Thyroid gland (tissue), 4 donors: ENCODE measurements at places on chromosomes 4 and X. TPM values are rescaled to one million over a fixed set of nuclear protein-coding genes. Genes with fewer than 3 reads are reported as not detected.
A peak's percentile ranks its signal among the peaks of the same experiment; 100 is the strongest.

DNA sequence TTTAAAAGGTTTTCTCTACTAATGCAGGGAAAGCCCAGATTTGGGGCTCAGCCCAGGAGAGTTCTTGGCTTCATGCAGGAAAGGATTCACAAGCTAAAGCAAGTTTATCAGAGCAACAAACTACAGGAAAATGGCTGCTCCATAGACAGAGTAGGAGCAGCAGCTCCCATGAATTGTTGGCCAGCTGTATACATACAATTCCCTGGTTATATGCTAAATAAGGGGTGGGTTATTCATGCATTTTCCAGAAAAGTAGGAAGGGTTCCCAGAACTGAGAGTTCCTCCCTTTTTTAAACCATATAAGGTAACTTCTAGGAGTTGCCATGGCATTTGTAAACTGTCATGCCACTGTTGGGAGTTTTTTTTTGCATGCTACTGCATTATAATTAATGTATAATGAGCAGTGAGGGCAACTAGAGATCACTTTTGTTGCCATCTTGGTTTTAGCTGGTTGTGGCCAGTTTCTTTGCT is 2.6 kb downstream of the C4orf33 start:
- H3K27ac ChIP-seq: no peak overlapping the region
- DNase-seq: no peak
- H3K36me3 ChIP-seq: no peaks in the 10 kb centered on the region
- no peaks in the 10 kb centered on the region for H3K27me3 ChIP-seq
- H3K4me3 ChIP-seq: no peak overlapping the region

GRCh38 chrX:155611302-155611701 is 1.4 kb downstream of the TMLHE start:
- peaks cover 3% of the 10 kb centered on the region for H3K4me1 ChIP-seq
- H3K27me3 ChIP-seq: no peaks in the 10 kb centered on the region
- no peak overlapping the region for H3K4me3 ChIP-seq
- H3K36me3 ChIP-seq: no peaks in the 10 kb centered on the region
- no peak for DNase-seq

DNA sequence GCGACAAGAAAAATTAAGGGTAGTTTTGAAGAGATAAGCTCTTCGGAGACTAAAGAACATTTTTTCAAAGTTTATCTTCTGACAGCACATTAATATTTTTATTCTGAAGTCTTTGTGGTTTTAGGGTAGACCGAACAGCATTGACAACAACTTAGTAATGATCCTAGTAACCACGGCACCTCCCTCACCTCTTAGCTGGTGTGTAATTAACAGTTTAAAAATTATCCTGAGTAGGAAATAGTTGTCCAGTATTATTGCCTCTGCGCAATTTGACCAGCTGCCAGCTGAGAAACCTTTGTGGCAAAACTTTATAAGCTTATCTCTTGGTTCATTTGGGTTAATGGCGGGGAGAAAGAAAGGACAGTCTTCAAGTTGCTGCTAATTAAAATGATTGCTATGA is 213.6 kb downstream of the CBLL2 start:
- H3K36me3 ChIP-seq: no peaks in the 10 kb centered on the region
- H3K4me3 ChIP-seq: no peak overlapping the region
- no peaks in the 10 kb centered on the region for H3K4me1 ChIP-seq
- H3K27ac ChIP-seq: no peak overlapping the region
- no peaks in the 10 kb centered on the region for H3K27me3 ChIP-seq
- no peak for DNase-seq

- H3K27me3 ChIP-seq: no peaks in the 10 kb centered on the region
- DNase-seq: no peak
- H3K4me1 ChIP-seq: no peaks in the 10 kb centered on the region
- H3K36me3 ChIP-seq: no peaks in the 10 kb centered on the region
These were observed 95.2 kb upstream of the DKK2 start for GRCh38 chr4:107131295-107131694.

DNA sequence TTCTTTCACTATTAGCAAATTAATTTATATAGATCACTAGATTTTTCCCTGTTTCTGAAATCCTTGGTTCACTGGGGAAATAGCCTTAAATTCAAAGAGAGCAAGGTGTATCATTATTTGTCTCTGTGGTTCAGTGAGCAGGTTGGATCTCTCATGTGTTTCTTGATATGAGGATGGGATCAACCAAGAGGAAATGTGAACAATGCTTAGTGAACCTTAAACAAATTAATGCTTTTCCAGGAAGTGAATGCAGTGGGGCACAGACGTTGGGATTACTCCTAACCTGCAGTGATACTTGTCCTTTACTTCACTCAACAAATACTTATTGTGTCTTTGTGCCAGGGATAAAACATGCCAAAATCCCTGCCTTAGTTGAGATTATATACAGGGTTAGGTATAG is 193.2 kb downstream of the SHROOM3 start:
- H3K4me1 ChIP-seq: peaks cover 19% of the 10 kb centered on the region
- H3K4me3 ChIP-seq: no peak overlapping the region
- DNase-seq: no peak
- H3K36me3 ChIP-seq: no peaks in the 10 kb centered on the region

- no peak for DNase-seq
- H3K4me3 ChIP-seq: no peak overlapping the region
- H3K27me3 ChIP-seq: no peaks in the 10 kb centered on the region
- H3K36me3 ChIP-seq: no peaks in the 10 kb centered on the region
- no peak overlapping the region for H3K27ac ChIP-seq
These were observed 14.8 kb upstream of the PAQR3 start for GRCh38 chr4:78953769-78954666.

- H3K27ac ChIP-seq: peak within 1 kb of the TSS; percentile 76
- peak within 1 kb of the TSS; percentile 57 for H3K4me3 ChIP-seq
- no peaks in the 10 kb centered on the region for H3K36me3 ChIP-seq
- no peaks in the 10 kb centered on the region for H3K27me3 ChIP-seq
- DNase-seq: peak; percentile 60
These were observed at the start of gene TMEM131L for GRCh38 chr4:153466081-153466948. TSS of gene TMEM131L (plus strand) at chr4:153466360. CDS start at chr4:153466398, 38 bp downstream.

DNA sequence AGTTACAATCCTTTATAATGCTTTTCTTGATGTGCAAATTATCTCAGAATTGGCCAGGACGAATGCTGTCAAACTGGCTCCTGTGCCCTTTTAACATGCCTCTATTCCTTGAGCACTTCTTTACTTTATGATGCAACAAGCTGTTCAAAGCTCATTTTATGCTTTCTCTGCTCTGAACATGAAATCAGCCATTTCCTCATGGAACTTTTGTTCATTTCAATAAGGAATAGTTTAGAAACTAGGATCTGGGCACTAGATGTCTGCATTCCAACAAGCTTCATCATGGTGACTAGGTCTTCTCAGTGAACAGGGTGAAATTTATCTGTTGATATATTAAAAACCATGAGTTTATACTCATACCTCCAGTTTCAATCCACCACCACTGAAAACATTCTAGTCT is 87.3 kb upstream of the TEX13A start:
- H3K4me1 ChIP-seq: no peaks in the 10 kb centered on the region
- DNase-seq: no peak
- no peaks in the 10 kb centered on the region for H3K27me3 ChIP-seq
- H3K27ac ChIP-seq: no peak overlapping the region
- H3K36me3 ChIP-seq: no peaks in the 10 kb centered on the region

DNA sequence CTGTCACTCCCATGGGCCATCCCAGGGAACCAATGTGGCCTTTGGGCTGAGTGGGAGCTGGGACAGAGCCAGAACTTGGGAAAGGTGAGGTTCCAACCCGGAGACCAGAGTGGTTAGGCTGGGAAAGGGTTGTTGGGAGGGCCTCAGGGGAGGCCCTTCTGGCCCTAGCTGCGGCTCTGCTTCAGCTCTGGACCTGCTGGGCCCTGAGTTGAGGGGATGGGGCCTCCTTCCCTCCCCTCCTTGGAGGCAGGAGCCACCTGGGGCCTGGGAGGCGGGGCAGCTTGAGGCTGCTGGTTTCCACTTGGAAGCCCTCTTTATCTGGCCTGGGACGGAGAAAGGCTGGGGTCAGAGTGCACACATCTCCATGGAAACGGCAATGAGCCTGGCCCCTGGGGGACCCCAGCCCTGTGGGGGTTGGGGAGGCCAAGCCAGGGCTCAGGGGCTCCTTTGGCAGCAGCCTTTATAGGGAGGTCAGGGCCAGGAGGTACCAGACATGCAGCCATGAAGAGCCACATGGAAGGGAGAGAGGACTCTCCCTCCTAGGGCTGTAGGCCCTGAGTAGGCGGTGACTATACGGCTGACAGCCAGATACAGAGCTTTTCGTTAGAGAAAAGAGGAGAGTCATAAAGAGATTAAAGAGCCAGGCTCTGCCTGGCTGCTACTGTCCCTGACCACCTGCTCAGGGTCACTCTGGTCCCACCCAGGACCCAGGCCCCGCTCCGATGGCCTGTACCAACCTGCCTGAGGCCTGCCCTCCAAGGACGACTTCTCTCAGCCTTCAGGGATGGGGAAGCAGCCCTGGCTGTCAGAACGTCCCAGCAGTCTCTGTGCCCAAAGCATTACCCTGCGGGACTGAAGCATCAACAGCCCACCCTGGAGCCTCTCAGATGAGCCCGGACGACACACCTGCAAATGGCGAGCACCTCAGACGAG is 6.9 kb upstream of the NSD2 start:
- DNase-seq: no peak
- H3K36me3 ChIP-seq: no peaks in the 10 kb centered on the region
- H3K4me3 ChIP-seq: no peak overlapping the region
- no peaks in the 10 kb centered on the region for H3K4me1 ChIP-seq
- no peaks in the 10 kb centered on the region for H3K27me3 ChIP-seq

DNA sequence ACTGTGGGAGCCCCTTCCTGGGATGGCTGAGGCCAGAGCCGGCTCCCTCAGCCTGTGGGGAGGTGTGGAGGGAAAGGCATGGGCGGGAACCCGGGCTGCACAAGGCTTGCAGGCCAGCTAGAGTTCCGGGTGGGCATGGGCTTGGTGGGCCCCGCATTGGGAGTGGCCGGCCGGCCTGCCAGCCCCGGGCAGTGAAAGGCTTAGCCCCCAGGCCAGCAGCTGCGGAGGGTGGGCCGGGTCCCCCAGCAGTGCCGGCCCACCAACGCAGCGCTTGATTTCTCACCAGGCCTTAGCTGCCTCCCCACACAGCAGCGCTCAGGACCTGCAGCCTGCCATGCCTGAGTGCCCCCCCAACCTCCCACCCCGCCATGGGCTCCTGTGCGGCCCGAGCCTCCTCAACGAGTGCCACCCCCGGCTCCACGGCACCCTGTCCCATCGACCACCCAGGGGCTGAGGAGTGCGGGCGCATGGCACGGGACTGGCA is 78.0 kb downstream of the COX7B2 start:
- no peaks in the 10 kb centered on the region for H3K27me3 ChIP-seq
- H3K27ac ChIP-seq: no peak overlapping the region
- H3K4me1 ChIP-seq: no peaks in the 10 kb centered on the region
- no peaks in the 10 kb centered on the region for H3K36me3 ChIP-seq
- no peak overlapping the region for H3K4me3 ChIP-seq
- DNase-seq: no peak

DNA sequence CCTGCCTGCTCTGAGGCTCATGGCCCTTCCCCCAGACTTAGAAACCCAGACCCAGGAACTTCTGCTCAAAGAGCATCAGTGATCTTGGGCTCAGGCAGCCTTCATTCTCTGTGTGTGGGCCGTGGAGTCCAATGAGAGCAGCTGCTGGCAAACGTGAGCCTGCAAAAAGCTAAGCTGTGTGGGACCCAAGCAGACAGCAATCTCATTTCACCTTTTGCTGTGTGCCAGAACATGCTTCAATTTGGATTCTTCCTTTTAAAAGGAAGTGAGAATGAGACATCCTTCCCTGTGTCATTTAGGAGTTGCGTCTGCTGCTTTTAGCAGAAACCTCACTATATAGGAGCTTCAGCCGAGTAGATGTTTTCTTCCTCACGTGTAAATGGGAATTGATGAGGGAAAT is 238.5 kb downstream of the EVC2 start:
- no peak overlapping the region for H3K27ac ChIP-seq
- H3K36me3 ChIP-seq: no peaks in the 10 kb centered on the region
- H3K4me1 ChIP-seq: no peaks in the 10 kb centered on the region
- no peak for DNase-seq

DNA sequence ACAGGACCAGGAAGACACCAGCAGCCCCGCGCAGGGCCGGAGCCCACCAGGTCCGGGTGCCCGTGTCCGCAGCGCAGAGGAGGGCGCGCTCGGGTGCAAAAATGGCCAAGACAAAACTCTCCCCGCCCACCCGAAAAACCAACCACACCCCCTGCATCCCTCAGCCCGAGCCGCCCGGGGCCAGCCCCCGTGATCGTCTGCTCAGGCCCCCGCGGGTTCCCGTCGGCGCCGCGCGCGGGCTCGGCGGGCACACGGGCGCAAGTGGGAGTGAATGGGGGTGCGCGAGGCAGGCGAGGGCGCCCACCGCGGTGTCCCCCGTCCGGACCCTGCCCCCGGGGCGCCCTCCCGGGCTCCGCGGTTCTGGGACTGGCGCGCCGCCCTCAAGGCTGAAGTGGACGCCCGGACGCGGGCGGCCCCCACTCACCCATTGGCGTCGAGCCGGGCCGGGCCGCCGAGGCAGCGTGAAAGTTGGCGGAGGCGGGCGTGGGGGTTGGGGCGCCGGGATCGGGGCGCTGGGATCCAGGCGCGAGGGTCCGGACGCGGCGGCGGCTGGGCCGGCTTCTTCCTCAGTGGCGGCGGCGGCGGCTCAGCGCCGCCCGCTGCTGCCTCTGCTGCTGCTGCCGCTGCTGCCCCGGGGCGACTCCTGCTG is 393 bp downstream of the SH3KBP1 start:
- H3K27ac ChIP-seq: peak overlapping the region; percentile 56
- no peaks in the 10 kb centered on the region for H3K4me1 ChIP-seq
- no peaks in the 10 kb centered on the region for H3K36me3 ChIP-seq
- DNase-seq: peak; percentile 23
- no peaks in the 10 kb centered on the region for H3K27me3 ChIP-seq

GRCh38 chr4:89021684-89022083 is 35.3 kb downstream of the FAM13A start:
- DNase-seq: no peak
- no peaks in the 10 kb centered on the region for H3K36me3 ChIP-seq
- no peak overlapping the region for H3K27ac ChIP-seq
- H3K27me3 ChIP-seq: no peaks in the 10 kb centered on the region
- H3K4me1 ChIP-seq: no peaks in the 10 kb centered on the region

GRCh38 chr4:26162101-26162500 is 158.7 kb upstream of the RBPJ start:
- no peak overlapping the region for H3K27ac ChIP-seq
- no peaks in the 10 kb centered on the region for H3K27me3 ChIP-seq
- H3K4me1 ChIP-seq: no peaks in the 10 kb centered on the region
- no peak for DNase-seq

- H3K36me3 ChIP-seq: no peaks in the 10 kb centered on the region
- no peak overlapping the region for H3K4me3 ChIP-seq
- H3K27me3 ChIP-seq: no peaks in the 10 kb centered on the region
- no peak overlapping the region for H3K27ac ChIP-seq
- no peak for DNase-seq
These were observed 65.4 kb downstream of the NKX6-1 start for GRCh38 chr4:84433633-84434222.

Gene CFP
- 1.3 TPM for total RNA-seq

Gene TET2
- total RNA-seq: 35.4 TPM

Gene CPZ
- total RNA-seq: 12.9 TPM

Gene SYTL5
- 1.7 TPM for total RNA-seq

Gene MAGEA1
- total RNA-seq: not detected

Gene ETDA
- total RNA-seq: not detected
